Right ventricle myocardium inferior (tissue), 1 donor: ENCODE measurements at places on chromosomes 13 and 19.

GRCh38 chr13:37492741-37493514, 105.6 kb downstream of the POSTN start:
- no peak for DNase-seq

GRCh38 chr13:32031025-32031814, at the start of gene FRY:
TSS of gene FRY (plus strand) at chr13:32031774. CDS start at chr13:32031796, 22 bp downstream.
- DNase-seq: peak; percentile 89

GRCh38 chr13:94210816-94211215, 268.7 kb downstream of the DCT start:
- no peak for DNase-seq

- no peak for DNase-seq
These were observed 237.3 kb upstream of the GPC6 start for GRCh38 chr13:92989301-92989700.

DNA sequence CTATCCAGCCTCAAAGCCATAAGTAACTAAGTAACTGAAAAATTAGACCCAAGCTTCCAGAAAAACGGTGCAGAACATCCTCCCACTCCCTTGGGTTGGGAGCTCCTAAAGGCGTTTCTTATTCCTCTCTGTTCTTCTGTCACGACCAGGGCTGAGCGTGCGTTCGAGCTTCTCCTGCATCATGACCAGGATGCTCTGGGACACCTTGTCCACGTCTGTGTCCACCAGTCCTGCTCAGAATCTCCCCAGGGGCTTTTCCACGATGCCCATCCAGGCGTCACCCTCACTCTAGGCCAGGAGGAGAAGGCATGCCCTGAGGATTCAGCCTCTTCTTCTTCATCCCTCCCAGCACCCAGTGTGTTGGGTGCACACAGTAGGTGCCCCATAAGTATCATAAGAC, 37.8 kb upstream of the GAS6 start:
- no peak for DNase-seq

DNA sequence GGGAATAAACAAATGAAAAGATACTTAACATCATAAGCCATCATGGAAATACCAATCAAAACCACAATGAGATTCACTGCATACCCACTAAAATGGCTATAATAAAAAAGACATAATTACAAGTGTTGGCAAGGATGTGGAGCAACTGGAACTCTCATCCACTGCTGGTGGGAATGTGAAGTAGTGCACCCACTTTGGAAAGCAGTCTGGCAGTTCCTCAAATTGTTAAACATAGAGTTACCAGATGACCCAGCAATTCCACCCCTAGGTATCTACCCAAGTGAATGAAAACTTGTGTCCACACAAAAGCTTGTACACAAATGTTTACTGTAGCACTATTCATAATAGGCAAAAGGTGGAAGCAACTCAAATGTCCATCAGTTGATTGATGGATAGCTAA, 46.9 kb downstream of the FLT1 start:
- DNase-seq: no peak

- DNase-seq: no peak
These were observed 16.4 kb downstream of the ARID3A start for GRCh38 chr19:942133-942645.

DNA sequence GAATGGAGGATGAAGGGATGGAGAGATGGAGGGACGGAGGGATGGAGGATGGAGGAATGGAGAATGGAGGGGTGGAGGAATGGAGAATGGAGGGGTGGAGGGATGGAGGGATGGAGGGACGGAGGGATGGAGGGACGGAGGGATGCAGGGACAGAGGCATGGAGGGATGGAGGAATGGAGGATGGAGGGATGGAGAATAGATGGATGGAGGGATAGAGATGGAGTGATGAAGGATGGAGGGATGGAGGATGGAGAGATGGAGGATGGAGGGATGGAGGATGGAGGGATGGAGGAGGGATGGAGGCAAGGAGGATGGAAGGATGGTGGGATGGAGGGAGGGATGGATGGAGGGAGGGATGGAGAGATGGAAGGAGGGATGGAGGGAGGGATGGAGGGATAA, 22.1 kb downstream of the PIP5K1C start:
- no peak for DNase-seq

GRCh38 chr19:2533072-2533425, 57.1 kb downstream of the GADD45B start:
- DNase-seq: no peak

DNA sequence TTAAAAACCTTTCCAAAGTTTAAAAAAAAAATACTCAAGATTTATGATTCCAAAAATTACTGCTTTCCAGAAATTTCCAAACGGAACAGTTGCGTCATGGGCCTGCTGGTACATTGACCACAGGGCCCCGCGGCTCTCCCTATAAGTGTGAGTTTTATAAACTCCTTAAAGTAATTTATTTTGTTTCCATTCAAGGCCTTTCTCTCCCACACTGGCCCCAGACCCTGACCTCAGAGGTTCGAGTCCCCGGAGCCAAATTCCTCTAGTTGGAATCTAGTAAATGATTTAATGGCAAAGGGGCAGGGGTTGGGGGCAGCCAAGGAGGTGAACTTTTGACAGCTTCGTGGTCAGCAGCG, 97.5 kb downstream of the INSR start:
- DNase-seq: peak; percentile 71

DNA sequence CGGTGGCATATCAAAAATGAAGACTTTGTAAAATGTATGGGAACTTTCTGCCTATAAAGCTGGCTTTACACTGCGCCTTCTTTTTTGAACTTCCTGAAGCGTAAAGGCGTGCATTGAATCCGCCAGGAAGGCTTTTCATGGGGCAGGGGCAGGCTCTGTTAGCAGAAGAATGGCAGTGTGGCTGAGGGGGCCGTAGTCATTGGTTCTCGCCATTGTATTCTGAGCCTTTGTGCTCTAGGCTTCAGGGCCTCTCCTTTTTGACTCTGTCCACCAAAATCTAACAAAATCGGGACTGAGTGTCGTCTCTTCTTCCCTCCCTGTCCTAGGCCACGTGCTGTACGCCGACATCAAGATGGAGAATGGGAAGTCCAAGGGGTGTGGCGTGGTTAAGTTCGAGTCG, 14.1 kb downstream of the PRAM1 start:
- DNase-seq: peak; percentile 9

DNA sequence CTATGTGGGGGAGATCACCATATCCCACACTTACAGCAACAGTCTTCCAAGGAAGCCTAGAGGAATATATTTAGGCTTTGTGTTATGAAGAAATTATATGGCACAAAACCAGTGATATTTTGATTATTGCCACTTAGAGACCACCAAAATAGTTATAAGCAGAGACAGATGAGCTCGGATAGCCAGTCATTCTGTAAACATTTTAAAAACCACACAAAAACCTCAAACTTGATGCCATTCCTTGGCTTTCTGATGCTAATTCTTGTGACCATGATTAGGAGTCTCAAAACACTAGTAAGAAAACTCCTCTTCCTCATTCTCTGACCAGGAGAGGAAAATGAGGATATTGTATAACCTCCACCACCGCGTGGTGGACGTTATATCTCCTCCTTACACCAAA, 496.4 kb downstream of the FOXO1 start:
- DNase-seq: no peak

DNA sequence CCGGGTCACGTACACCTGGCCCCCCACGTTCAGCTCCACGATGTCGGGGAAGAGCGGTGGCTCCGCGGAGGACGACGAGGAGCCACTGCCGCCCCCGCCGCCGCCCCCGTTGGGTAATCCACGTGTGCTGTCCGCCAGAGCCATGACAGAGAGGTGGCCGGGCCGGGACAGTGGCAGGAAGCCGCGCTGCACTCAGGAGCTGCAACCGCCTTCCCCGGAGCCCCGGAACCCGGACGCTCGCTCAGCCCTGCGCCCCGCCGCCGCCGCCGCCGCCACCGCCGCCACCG, 257 bp downstream of the KCTD12 start:
- no peak for DNase-seq

- DNase-seq: peak; percentile 60
These were observed 45.8 kb downstream of the TMEM255B start for GRCh38 chr13:113804703-113805430.

DNA sequence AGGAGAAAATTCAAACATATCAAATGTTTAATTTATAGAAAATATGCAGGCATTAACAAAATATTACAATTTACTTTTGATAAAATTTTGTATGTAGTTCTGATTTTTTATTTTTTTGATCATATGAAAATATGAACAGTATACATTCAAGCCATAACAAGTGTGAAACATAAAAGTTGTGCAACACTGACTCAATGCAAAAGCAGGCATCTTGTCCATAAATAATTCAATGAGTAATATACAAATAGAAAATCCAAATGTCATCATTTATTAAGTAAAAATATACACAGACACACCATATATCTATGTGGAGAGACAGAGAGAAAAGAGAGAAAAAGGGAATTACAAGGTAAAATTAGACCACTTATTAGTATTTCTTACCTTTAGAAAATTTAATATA, 1183.9 kb downstream of the SLITRK1 start:
- DNase-seq: no peak

DNA sequence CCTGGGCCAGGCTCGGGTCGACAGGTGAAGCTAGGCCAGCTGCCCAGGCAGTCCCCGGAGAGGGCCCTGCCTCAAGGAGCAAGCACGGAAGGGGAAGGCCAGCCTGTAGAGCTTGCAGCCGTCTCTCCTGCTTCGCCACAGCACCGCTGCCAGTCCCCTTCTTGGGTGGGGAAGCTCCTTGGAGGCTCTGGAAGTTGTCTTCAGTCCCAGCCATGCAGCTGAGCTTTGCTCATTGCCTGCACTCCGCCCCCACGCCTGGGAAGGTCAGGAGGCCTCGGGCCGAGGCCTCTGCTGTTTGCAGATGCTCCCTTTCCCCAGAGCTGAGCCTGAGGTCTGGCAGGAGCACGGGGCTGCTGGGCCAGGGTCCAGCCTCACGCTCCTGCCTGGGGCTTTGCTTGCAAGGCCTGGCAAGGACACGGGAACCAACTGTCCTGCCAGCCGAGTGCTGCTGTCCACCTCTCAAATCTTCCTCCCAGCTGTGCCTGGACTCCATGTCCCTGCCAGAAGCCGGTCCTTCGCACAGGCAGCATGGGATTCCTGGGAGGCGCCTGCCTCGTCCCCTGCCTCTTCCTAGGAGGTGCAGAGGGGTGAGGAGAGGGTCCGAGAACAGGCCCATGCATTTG, 13.3 kb downstream of the PLEKHF1 start:
- DNase-seq: peak; percentile 91

DNA sequence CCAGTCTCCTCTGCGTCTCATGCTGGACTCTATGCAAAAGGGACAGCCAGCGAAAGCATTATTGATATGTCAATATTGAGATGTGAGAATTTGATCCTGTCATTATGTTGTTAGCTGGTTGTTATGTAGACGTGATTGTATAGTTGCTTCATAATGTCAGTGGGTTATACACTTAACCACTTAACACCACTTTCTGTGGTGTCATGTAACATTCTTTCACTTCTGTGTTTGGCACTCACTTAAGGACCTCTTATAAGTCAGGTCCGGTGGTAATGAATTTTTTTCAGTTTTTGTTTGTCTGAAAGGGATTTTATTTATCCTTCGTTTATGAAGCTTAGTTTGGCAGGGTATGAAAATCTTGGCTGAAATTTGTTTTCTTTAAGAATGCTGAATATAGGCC, 7.1 kb upstream of the SIGLEC7 start:
- no peak for DNase-seq

DNA sequence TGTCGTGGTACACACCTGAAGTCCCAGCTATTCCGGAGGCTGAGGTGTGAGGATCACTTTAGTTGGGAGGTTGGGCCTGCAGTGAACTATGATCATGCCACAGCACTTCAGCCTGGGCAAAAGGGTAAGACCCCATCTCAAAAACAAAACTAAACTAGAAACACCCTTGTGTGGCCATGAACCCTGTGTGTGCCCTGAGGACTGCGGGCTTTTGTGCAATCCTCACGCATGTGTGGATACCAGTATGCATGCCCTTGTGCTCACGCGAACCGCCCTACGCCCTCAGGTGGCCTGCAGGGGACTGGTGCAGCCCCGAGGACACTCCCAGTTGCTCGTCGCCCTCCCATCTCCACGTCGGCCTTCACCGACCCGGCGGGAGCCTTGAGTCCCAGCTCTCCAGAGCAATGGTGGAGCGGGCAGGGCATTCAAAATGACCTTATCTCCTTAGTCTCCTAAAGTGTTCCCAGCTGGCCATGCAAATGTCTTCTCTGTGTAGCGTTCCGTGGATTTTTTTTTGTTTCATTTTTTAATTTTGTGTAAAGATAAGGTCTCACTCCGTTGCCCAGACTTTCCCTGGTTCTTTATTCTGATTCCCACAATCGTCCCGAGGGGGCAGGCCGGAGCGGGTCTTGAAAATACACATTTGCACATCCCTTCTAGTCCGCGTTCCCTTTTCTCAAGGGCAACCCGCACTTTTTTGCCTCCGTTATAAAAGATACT, 868 bp upstream of the EGLN2 start:
- peak; percentile 84 for DNase-seq

DNA sequence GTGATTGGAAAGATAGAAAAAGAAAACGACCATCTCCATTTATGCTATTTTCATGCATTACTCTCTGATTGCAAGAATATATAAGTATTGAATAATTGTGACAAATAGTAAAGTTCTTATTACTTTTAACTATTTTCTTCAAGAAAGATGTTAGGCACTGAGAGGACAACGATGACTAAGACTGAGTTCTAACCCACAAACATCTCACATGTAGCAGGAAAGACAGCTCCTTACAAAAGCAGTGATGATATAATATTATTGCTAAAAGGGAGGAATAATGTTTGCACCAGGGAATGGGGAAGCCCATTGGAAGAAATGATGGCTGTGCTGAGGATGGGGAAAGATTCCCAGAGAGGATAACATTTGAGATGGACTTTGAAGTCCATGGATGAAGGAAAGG, 22.6 kb downstream of the RXFP2 start:
- DNase-seq: no peak

DNA sequence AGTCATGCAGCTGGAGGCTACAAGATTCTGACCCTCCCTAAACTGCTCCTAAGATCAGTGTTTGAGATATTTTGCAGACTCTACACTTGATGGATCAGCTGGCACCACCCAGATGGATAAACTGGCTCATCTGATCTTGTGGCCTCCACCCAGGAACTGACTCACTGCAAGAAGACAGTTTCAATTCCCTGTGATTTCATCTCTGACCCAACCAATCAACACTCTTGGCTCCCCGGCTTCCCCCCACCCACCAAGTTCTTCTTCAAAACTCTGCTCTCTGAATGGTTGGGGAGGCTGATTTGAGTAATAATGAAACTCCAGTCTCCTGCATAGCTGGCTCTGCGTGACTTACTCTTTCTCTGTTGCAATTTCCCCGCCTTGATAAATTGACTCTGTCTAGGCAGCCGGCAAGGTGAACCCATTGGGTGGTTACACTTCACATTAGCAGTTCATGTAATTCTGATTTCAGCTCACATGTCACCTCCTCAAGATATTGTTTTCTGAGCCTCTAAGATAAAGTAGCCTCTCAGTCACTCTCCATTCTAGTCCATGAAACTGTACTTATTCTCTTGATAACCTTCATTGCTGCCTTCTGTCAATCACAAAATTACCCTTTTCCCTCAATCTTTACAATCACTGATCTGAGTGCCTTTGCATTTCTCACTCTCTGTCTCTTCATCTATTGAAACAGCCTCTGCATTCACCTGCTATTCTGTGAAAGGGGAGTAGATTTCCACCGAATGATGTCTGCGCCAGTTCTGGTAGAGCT, 9.9 kb upstream of the FPR3 start:
- peak; percentile 76 for DNase-seq
